H54 (cell line): ENCODE measurements at places on chromosomes 1 and 21.
A peak's percentile ranks its signal among the peaks of the same experiment; 100 is the strongest.

- DNase-seq, result no peak
Observed at GRCh38 chr1:181036107-181036836, 2.5 kb downstream of the MR1 start.

DNA sequence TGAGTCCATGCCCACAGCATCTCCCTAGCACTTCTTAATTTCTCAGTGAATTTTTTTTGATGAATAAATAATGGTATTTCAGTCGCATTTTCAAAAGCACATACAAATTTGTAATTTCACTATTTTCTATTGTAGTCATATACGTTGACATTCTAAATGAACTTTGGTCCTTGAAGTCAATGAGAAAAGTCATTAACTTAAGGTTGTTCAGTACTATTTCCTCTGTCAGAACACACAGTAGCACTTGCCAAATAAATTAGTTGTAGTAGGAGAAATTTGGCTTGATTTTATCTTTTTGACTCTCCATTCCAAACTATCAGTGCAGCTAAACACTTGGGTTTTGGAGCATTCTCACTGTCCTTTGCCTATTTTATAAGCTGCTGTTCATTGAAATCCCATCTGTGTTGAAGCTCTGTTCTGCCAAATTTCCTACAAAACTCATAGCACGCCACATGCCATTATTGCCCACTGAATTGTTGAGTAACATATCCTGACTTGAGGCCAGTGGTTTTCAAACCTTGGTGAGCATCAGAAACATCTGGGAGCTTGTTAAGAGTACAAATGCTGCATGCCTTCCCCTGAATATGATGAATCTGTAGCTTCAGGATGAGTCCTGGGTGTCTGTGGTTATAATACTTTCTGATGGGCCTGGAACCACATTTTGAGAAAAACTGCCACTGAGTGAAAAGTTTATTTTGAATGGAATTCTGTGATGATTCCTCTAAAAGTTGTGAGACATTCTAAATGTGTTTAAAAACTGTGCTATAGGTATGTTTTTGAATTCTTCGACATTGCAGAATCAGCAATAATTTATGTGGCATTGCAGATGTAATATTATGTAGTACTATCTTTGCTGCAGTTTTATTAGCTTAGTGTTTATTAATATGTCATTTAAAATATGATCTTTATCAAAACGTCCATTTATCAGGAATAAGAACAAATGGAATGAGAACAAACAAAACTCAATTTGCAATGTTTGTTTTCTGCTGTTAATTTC, 78.9 kb downstream of the DNM3 start:
- DNase-seq, result no peak

GRCh38 chr1:155184835-155185782, 11.5 kb downstream of the TRIM46 start:
- DNase-seq, result no peak

DNA sequence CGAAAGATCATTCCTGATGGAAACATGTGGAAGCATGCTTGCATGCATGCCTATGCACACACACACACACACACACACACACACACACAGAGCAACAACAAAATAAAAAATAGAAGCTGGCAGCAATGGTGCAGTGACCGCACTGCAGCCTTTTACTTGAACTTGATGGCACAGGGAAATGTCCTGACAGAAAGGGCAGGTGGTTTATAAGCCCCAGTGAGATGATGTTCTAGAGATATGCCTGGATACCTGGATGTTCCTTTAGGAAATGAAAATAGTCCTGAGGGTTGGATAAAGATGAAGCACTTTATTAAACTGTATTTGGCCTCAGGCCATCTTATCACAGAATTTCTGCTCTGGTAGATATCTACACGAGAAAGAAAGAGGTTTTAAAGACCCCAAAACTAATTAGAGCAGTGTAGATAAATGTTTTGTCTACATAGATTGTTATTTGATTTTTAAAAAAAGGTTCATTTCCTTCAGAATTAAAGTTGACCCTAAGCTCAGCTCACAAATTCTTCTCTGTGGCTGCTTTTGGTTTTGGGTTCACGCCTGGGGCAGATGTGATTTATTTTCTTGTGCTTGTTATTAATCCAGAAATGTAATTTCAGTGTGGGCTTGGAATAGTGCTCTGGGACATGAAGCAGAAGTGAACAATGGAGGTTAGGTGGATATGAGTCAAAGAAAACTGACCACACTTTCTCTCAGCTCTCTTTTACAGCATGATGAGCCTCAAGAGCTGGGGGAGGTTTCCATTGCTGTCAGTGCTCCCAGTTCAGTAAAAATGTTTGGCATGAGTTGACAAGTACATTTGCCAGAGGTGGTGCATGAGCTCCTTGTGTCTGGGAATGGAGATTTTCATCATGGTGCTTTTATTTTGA, 22.9 kb downstream of the ADAM30 start:
- no peak for DNase-seq

- peak; percentile 19 for DNase-seq
Observed at GRCh38 chr1:90579212-90579802, 137.8 kb downstream of the BARHL2 start.

GRCh38 chr1:107900090-107900945, 64.7 kb downstream of the VAV3 start:
- DNase-seq, result no peak

DNA sequence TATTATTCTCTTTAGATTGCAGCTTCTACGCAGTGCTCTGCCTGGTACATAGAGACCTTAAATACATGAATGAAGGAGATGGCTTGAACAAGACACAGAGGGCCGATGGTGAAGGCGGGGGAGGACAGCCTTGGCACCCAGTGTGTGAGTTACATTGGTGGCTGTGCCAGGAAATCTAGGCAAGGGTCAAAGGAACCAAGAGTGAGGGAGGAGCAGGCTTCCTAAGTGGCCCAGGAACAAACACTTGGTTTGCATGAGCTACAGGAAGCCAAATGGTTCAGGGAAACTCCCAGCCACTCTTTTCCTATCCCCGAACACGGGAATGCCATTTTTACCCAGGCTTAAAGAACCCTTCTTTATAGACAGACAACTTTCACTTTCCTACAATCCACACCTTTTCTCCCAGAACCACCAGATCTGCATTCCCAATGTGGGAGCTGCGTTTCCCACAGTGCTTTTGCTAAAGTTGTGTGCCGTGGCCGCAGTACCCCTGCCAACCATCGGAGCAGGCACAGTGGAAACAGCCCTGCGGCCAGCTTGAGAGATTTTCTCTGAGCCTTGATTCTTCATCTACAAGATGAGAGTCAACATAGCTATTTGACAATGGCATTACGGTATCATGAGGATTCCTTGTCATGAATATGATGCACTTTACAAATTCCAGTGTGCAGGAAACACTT, 3.5 kb upstream of the CLEC20A start:
- DNase-seq, result no peak

GRCh38 chr21:46045154-46045553, 52.8 kb upstream of the COL6A2 start:
- no peak for DNase-seq

DNA sequence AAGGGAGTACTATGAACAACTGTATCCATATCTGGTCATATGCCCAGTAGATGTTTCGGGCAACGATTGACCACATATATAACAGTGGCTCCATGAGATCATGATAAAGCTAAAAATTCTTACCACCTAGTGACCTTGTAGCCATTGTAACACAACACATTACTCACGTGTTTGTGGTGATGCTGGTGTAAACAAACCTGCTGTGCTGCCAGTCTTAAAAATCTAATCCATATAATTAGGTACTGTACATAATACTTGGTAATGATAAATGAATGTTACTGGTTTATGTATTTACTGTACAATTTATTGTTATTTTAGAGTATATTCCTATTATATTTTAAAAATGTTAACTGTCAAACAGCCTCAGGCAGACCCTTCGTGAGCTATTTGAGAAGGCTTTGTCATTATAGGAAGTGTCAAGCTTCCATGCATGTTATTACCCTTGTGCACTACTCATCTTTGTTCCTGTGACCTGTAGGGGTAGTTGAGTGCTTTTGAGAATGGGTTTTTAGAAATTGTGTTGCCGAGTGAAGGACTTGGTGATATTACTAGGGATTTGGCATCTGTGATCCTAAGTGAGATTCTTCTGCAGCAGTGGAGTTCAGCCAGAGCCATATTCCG, 23.6 kb downstream of the DIP2A start:
- no peak for DNase-seq
